ENCODE measurements at places on chromosomes 1 and 21.

GRCh38 chr1:155934936-155935590 is 850 bp upstream of the KHDC4 start:
- no peak for DNase-seq

- DNase-seq: no peak
Measured at GRCh38 chr1:98669355-98670296, 8.1 kb downstream of the SNX7 start.

- no peak for DNase-seq
Measured at GRCh38 chr1:143717434-143717833, 254.4 kb downstream of the FAM72C start.

DNA sequence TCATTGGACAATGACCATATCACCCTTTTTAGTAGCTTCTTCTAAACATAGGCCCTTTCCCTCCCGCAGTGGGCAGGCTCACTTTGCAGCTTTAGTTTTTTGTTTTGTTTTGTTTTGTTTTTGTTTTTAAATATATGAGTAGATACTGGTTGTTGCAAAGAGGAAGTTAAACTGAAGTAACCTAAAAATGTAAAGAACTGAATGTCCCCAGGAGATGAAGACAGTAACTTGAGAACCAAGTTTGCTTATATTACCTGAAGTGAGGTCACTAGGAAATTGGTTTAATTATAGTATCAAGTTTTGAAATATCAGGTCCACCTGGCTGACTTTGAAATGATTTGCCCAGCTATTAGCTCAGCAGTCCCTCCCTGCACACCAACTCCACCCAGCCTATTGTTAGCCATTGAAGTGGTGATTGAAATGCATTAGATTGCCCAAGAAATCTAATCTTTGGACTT is 18.2 kb downstream of the SMAP2 start:
- DNase-seq: no peak

- DNase-seq: no peak
Measured at GRCh38 chr1:53174971-53175913, 21.4 kb upstream of the CPT2 start.

- no peak for DNase-seq
Measured at GRCh38 chr1:25685211-25685750, 68.7 kb downstream of the MAN1C1 start.

GRCh38 chr1:198123133-198123532 is 33.7 kb upstream of the NEK7 start:
- DNase-seq: no peak

Measured in T follicular helper cell (primary cell).